Erythroblast (primary cell): ENCODE measurements at places on chromosomes 6 and 20.

GRCh38 chr6:68635706-68636513, 828 bp downstream of the ADGRB3 start:
- no peak for DNase-seq

GRCh38 chr6:153944201-153944600, 94.8 kb upstream of the OPRM1 start:
- DNase-seq: no peak

DNA sequence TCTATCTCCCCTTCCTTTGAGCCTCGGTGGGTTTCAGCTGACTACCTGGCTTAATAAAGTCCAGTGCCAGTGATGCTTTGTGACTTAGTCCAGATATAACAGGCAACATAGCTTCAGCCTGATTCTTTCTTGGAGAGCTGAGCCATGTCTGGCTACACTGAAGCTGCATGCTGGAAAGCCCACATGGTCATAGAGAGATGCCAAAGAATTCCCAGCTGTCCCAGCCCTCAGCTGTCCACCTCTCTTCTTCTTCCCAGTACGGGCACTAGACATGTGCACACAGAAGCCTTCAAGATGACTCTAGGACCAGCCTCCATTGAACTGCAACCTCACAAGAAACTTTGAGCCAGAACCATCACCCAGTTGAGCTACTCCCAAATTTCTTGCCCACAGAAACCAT, 154.1 kb upstream of the MYLIP start:
- no peak for DNase-seq

DNA sequence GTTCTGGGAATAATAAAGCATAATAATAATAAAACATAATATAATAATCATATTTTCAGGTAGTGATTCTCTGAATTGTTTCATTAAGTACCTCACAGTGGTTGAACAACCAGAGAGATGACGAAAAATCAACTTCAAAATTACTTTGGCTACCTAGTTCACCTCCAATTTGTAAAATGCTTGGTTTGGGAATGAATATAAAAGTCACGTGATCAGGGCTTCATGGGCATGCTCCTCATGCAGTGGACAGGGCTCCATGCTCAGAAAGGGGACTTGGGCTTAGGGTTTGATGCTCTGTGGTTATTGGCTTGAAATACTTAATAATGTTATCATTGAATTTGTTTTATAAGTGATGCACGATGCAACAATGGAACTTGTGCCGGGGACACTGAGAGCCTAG, 58.2 kb downstream of the HAO1 start:
- DNase-seq: no peak

- DNase-seq: no peak
These were observed 291.4 kb upstream of the RNF217 start for GRCh38 chr6:124670801-124671200.

DNA sequence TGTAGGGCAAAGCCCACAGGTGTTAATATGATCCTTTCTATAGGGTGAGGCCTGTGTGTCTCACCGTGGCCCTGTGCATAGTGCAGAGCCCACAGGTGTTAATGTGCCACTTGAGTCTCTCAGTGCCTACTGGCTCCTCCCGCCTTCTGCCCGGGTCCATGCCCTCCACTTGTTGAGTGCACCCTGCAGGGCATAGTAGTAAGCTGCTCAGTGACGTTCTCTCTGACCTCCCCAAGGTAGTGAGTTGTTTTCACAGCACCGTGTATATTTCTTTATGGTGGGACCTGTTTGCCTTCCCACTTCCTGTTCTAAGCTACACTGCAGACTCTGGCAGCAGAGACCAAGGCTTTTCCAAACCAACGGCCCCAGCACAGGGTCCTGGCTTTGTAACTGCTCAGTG, 64.5 kb upstream of the SLC22A1 start:
- no peak for DNase-seq

DNA sequence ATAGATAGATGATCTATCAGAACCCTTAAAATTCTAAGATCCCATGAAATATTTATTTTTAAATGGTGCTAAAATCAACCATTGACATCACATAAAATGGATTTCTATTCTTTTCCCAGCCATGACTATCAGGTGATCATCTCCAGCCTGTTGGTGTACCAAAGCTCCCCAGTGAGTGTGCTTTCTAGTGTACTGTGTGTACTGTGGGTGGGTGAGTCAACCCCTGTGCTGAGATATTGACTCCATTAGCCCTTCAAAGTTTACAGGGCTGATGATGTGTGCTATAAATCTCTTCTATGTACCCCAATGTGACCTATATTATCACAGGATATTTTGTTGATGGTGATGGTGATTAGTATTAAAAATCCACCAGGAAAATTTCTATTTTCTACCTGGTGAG, 344.6 kb downstream of the MMUT start:
- DNase-seq: no peak

DNA sequence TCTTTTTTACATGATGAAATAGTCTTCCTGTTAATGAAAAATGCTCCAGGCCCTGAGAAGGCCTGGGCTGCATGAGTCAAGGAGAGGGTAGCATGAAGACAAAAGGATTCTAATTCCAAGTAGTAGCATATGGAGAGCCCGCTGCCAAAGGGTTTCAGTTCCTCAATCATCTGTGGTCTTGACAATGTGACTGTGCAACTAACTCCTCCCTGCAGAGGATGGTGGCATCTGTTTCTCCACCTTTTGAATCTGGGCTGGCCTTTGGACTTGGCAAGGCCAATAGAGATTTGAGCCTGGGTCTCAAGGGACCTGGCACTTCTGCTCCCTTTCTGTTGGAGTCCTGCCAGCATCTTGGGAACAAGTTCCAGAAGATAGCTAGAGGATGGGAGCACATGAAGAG, 35.1 kb upstream of the ANKEF1 start:
- no peak for DNase-seq

- no peak for DNase-seq
These were observed 59.1 kb upstream of the F13A1 start for GRCh38 chr6:6379573-6379972.

DNA sequence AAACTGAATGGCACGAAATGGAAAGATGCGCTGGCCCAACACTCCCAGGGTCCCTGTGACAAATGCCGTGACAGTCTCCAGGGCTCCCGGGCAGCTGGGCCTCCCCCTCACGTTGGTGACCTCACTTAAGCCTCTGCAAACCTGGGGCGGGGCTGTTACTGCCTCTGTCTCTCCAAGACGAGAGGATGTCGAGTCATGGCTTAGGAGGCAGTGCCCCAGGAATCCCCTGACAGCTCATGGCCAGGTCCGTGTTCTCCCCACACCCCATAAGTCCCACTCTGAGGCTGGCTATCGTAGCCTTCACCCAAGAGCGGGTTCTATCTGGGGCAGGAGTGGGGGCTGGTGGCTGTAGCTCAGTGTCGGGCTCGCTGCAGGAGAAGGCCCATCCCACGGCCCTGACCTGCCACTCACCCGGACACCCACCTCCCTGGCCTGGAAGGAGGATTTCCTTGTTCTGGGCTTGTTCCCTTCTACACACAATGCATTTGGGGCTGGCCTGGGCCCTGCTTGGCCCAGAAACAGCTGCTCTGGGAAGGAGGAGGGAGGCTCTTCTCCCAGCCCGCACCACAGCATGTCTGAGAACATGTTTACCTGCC, 5.6 kb upstream of the RPS21 start:
- peak; percentile 67 for DNase-seq

GRCh38 chr20:17530716-17531664, at the start of gene BFSP1:
Gene BFSP1 (minus strand): TSS chr20:17531379. CDS start chr20:17531329, 50 bp downstream.
- peak; percentile 73 for DNase-seq

- peak; percentile 69 for DNase-seq
These were observed 2.1 kb upstream of the ERGIC3 start for GRCh38 chr20:35539756-35540212.

DNA sequence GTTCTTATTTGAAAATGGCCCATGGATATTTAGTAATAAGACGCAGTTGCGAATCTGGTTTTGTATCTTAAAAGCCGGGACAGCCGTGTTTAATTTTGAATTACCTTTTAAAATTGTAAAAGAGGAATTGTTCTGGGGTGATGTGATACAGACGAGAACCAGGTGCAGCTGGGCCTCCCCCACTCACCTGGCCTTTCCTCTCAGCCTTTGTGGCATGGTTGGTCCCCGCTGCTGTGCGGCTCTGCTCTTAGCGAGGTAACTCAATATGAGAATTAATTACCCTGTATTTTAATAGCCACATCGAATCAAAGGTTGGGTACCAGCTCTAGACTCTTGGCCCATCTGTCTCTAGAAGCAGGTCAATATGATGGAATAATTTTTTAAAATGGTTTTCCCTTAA, 56.5 kb upstream of the DACT2 start:
- no peak for DNase-seq

- DNase-seq: no peak
These were observed 141.9 kb upstream of the SNX9 start for GRCh38 chr6:157681041-157681650.

DNA sequence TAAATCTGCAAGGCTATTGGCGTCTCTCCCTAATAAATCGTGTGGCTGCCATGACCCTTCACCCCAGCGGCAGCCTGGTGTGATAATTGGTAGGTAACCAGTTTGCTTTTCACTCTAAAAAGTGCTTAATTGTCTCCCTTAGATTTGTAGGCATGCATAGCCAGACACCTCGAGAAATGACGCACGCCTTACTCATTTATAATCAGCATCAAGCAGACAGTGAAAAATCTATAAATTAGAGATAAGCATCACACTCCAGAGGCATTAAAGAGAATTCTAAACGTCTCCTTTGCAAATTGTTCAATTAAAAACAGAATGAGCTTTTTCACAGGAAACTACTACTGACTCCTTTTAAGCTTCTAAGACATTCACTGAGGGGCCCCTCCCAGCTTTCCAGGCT, 110.2 kb upstream of the RPS6KA2 start:
- DNase-seq: peak; percentile 19

- no peak for DNase-seq
These were observed 28.8 kb downstream of the FAM8A1 start for GRCh38 chr6:17628873-17629272.

DNA sequence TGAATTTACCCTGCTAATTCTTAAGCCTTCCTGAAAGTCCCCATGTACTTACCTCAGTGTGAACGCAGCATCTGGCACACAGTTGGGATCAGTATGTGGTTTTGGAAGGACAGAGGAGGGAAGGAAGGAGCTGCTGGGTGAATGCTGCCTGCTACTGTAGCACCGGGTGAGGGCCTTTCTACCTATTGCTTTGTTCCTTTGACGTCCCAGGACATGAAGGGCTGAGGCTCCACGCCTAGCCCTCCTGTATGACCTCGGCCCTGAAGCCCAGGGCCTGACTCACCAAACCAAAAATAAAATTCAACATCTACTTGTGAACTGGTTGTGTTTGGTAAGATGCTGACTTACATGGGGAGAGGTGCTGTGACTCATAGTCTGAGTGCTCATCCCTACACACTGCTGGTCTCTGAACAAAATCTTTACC, 51.1 kb downstream of the ARID1B start:
- no peak for DNase-seq

GRCh38 chr6:13454286-13455221, 32.8 kb downstream of the GFOD1 start:
- DNase-seq: peak; percentile 58

DNA sequence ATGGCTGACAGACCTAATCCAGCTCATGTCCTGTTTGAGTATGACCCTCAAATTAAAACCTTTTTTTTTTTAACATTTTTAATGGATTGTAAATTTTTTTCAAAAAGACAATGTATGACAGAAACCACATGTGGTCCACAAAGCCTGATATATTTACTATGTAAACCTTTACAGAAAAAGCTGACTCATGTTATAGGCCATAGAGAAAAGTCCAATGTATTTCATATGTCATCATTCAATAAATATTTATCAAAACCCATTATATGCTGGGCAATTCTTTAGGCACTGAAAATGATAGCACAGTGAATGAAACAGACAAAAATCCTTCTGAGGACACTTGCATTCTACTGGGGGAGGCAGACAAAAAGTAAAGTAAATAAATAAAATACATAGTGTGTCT, 826.2 kb upstream of the FLRT3 start:
- DNase-seq: no peak

DNA sequence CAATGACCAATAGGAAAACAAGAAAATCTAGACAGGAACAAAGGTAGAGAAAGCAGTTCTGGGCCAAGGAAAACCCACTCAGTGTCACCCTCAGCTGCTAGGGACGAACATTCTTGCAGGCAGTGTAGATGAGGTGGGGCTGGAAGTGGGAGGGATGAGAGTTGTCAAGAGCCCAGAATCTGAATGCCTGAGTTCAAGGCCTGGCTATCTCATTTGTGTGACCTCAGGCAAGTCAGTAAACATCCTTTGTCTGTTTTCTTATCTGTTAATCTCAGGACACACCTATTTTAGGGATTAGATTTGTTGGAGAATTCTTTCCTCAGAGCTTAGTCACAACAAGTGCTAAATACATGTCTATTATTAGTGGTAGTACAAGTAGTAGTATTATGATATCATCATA, 50.9 kb upstream of the KIF16B start:
- DNase-seq: no peak

DNA sequence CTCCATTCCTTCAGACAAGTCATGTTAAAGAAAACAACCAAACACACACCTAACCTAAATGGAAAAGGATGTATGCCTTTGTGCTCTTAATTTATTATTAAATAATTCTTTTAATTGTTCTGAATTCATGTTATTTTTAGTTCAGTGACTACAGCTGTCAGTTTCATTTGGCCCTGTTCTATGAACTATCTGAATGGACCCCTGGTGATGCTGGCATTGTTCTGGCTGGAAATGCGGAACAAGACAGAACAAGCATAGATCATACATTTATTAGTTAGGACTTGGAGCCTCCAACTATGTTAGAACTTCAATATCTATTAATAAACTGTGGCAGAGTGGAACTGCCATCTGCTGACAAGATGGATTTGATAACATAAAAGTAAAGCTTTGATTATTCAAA, 5.7 kb downstream of the MAP3K7 start:
- no peak for DNase-seq

- no peak for DNase-seq
These were observed 6.6 kb upstream of the SLC16A10 start for GRCh38 chr6:111080698-111081097.

- DNase-seq: no peak
These were observed 144.8 kb downstream of the TTLL2 start for GRCh38 chr6:167469672-167470071.

GRCh38 chr6:163151212-163151611, 263.3 kb upstream of the QKI start:
- no peak for DNase-seq

GRCh38 chr20:53829724-53830521, 236.3 kb upstream of the ZNF217 start:
- no peak for DNase-seq

DNA sequence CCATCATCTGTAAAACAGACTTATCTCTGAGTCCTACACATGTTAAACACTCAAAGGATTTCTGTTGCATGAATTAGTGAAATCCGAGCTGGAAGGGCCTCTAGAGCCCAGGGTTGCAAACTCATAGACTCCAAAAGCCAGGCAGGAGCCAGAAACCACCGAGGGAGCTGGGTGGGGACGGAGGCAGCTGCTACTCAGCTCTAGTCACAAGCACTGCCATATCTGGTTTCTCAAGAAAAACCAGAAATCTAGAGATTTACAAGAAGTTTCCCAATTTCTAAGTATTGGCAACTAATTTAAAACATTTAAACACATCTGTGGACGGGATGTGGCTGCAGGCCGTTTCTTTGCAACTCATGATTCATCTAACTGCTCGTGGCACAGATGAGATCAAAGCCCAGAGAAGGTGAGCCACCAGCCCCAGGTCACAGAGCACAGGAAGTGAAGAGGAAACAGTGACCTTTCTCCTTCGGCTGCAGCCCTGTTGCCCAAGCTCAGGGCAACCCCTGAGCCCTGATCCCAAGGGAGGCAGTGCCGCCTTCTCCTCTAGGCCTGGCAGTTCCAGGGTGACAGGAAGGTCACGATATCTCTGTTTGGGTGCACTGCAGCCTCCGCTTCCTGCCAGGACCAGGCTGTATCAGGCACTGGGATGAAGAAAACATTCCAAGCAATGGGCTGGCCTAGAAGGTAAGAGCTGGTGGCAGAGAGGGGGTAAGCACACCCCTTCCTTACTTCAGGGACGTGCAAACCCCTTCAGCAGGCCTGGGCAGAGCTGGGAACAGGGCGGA, 26.4 kb upstream of the PTGIS start:
- DNase-seq: no peak
